ENCODE measurements at places on chromosomes 5 and 9.

DNA sequence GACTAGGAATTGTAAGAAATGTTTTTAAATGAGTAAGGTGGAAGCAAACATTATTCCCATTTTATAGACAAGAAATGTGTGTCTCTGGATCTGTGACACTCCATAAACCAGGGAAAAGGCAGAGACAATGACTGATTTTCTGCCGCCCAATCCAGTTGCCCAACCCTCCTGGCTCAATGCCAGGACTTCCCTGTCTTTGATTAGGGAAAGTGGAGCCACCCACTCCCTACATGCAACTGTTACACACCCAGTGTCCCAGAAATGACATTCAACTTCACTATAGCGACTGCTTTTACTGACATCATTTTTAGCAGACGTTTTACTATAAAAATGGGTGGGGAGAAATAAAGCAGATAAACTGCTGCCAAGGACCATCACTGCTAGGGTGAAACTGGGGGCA is 79.7 kb downstream of the THBS4 start:
- no peak for DNase-seq

GRCh38 chr9:794386-794785 is 47.1 kb upstream of the DMRT1 start:
- no peak for DNase-seq

GRCh38 chr9:124873664-124874063 is 11.7 kb downstream of the ARPC5L start:
- no peak for DNase-seq

GRCh38 chr5:98354922-98355321 is 418.5 kb upstream of the RGMB start:
- no peak for DNase-seq

DNA sequence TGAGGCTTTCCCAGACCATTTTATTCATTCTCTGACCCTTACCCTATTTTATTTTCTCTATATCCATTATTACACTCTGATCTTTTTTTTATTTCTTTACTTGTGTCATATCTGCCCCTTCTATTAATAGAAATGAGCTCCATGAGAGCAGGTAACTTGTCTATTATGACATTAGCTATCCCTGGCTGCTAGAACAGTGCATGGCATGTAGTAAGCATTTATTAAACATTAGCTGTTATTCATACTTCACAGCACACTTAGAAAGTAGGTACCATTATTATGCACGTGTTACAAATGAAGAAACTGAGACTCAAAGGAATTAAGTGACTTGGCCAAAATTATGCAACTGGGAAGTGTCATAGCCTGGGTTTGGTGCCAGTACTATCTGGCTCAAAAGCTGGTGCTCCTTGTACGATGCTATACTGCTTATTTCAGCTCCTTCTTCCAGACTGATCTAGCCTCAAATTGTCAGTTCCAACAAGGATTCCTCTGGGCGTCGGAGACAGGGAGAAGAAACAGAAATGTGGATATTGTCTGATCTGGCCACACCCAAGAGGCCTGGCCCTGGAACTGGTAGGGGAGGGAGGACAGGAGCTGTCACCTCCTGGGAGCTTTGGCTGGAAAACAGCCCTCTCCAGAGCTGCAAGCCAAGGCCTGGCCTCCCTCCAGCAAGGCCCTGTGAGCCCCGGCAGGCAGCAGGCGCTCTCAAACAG is 10.8 kb upstream of the NIPAL4 start:
- DNase-seq, result peak; percentile 27

DNA sequence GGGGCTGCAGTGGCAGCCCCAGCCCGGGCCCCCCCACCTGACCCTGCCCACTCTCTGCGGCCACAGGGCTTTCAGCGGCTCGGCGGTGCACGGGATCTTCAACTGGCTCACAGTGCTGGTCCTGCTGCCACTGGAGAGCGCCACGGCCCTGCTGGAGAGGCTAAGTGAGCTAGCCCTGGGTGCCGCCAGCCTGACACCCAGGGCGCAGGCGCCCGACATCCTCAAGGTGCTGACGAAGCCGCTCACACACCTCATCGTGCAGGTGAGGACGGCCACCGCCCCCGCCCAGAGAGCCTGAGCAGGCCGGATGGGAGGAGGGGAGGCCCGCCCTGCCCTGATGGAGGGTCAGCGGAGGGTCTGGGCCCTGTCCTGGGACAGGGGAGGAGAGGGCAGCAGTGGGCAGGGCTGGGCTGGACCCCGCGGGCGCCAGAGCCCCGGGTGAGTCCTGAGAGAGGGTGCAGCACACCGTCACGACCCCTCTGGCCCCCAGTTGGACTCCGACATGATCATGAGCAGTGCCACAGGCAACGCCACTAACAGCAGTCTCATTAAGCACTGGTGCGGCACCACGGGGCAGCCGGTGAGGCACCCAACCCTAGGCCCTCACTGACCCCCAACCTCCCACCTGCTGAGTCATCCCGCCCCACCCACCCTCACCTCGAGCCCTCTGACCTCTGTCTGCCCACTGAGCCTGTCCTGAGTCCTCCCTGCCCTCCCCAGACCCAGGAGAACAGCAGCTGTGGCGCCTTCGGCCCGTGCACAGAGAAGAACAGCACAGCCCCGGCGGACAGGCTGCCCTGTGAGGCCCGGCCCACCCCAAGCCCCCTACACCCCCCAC is 2.7 kb downstream of the SLC34A3 start:
- no peak for DNase-seq

GRCh38 chr5:95697781-95698681 is 15.2 kb upstream of the SPATA9 start:
- DNase-seq, result peak; percentile 46

GRCh38 chr5:76404223-76405211 is 1.4 kb downstream of the IQGAP2 start:
- DNase-seq, result no peak

- DNase-seq, result no peak
Observed at GRCh38 chr5:131081913-131082488, 83.1 kb downstream of the HINT1 start.

GRCh38 chr5:62593331-62593730 is 14.7 kb downstream of the LRRC70 start:
- no peak for DNase-seq

GRCh38 chr5:139692679-139693308 is 44.6 kb downstream of the CXXC5 start:
- DNase-seq, result no peak

- no peak for DNase-seq
Observed at GRCh38 chr5:168153263-168153875, 138.1 kb upstream of the WWC1 start.

GRCh38 chr5:87844449-87844848 is 424.2 kb downstream of the TMEM161B start:
- DNase-seq, result no peak

DNA sequence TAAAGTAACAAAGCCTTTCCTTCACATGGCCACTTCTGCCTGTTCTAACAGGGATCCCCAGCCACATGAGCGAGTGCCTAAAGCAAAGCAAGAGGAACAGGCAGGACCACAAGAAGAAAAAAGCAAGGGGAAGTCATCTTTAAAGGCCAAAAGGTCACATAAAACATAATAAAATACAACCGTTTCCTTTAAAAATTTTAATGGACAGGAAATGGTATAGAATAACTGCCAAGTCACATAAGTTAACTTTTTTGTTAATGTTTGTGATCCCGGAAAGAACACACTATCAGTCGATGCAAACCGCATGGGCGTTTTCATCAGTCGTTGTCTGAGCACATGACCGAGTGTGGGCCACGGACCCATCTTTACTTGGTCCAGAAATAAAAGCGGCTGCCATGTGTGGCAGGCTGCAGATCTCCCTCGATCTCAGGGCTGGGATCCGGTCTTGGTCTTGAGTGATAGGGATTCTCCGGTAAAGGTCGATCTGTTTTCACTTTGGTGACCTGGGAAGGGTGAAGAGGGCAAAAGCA is 15.6 kb downstream of the NDUFA8 start:
- no peak for DNase-seq

DNA sequence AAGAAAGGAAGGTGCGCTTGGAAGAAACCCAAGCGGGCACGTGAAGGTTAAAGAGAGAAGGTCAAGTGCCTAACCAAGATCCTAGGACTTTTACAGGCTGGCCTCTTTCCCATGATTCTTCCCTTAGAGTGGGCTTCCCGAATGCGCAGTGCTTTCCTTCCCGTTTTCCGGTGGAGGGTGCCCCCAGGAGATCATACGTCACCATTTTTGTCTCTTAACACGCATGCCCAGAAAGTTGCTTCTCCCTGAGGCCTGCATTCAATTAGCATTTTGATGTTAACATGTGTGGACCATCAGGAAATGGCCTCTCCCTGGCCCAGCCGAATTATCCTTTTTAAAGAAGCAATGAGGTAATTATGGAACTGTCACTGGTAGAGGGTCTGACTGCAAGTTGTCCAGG is 1.9 kb upstream of the RUSC2 start:
- no peak for DNase-seq

- DNase-seq, result no peak
Observed at GRCh38 chr5:38151878-38152277, 106.5 kb upstream of the EGFLAM start.

- no peak for DNase-seq
Observed at GRCh38 chr9:120900824-120901223, 23.8 kb upstream of the PHF19 start.

GRCh38 chr9:109775516-109775915 is 4.5 kb upstream of the PALM2AKAP2 start:
- DNase-seq, result no peak
